Left ventricle myocardium inferior (tissue), 1 donor: ENCODE measurements at places on chromosomes 13 and 19. TPM values are rescaled to one million over a fixed set of nuclear protein-coding genes. Genes with fewer than 3 reads are reported as not detected.

GRCh38 chr13:113647351-113648215 lies 10.4 kb downstream of the ATP4B start:
- no peaks in the 10 kb centered on the region for H3K27me3 ChIP-seq
- no peaks in the 10 kb centered on the region for H3K36me3 ChIP-seq

The CD320 gene
- 31.8 TPM for total RNA-seq

The CYP2A7 gene
- total RNA-seq = not detected

The RAB3A gene
- total RNA-seq = 37.4 TPM

DNA sequence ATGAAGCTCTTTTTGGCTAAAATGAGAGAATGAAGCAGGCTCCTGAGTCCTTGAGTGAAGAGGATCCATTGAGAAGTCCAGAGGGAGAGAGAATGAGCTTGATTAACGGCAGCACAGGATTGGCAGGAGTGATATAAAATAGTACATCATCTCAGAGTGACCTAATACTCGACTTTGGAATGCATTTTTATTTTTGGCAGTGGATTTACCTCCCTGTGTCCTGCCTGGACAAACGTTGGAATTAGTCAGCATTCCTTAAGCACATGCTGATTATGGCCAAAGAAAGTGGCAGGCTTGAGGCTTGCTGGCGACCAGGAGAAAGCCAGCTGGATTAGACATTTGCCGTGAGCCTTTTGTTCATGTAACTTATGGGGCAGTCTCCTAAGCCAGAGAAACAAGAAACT lies 22.9 kb downstream of the LRCH1 start:
- H3K27me3 ChIP-seq = no peaks in the 10 kb centered on the region
- H3K4me1 ChIP-seq = peaks cover 91% of the 10 kb centered on the region
- H3K36me3 ChIP-seq = no peaks in the 10 kb centered on the region
- H3K4me3 ChIP-seq = no peak overlapping the region
- DNase-seq = no peak

DNA sequence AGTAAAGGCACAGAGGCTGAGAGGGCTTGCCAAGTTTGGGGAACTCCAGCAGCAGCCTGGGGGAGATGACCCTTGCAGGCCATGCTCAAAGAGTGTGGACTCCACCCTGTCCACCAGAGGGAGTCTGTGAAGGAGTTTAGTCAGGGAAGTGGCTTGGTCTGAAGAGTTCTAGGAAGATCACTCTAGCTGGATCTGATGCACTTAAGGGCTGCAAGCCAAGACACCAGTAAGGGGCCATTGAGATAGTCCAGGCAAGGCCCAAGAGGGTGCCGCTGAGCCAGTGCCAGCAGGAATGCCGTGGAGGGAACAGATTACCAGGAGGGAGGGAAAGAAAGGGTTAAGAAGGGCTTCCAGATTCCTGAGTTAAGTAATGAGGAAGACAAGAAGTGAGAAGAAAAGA lies 68.7 kb downstream of the ZAR1L start:
- peaks cover 18% of the 10 kb centered on the region for H3K4me1 ChIP-seq
- peak; percentile 40 for DNase-seq
- no peak overlapping the region for H3K4me3 ChIP-seq
- peaks cover 72% of the 10 kb centered on the region for H3K36me3 ChIP-seq
- peak overlapping the region; percentile 57 for H3K27ac ChIP-seq
- H3K27me3 ChIP-seq = no peaks in the 10 kb centered on the region

- peaks cover 41% of the 10 kb centered on the region for H3K27me3 ChIP-seq
- H3K27ac ChIP-seq = no peak overlapping the region
- no peaks in the 10 kb centered on the region for H3K4me1 ChIP-seq
- no peak overlapping the region for H3K4me3 ChIP-seq
- DNase-seq = no peak
- H3K36me3 ChIP-seq = no peaks in the 10 kb centered on the region
Observed at GRCh38 chr19:13538601-13539253, 32.4 kb upstream of the CACNA1A start.

- DNase-seq = no peak
Observed at GRCh38 chr19:50844296-50844935, 10.3 kb upstream of the KLK3 start.

The PMIS2 gene
- total RNA-seq = not detected

The TUBA3C gene
- total RNA-seq = not detected

GRCh38 chr19:3778899-3779723 lies 7.1 kb downstream of the MATK start:
- peaks cover 27% of the 10 kb centered on the region for H3K27me3 ChIP-seq
- H3K36me3 ChIP-seq = no peaks in the 10 kb centered on the region
- no peak overlapping the region for H3K27ac ChIP-seq

- peak overlapping the region; percentile 60 for H3K4me3 ChIP-seq
- H3K36me3 ChIP-seq = no peaks in the 10 kb centered on the region
- peak; percentile 44 for DNase-seq
- H3K4me1 ChIP-seq = peaks cover 92% of the 10 kb centered on the region
Observed at GRCh38 chr19:14112051-14112808, 5.3 kb downstream of the PRKACA start.

GRCh38 chr13:68745502-68745901 lies 1362.1 kb upstream of the ATXN8OS start:
- H3K36me3 ChIP-seq = no peaks in the 10 kb centered on the region
- no peak overlapping the region for H3K27ac ChIP-seq

DNA sequence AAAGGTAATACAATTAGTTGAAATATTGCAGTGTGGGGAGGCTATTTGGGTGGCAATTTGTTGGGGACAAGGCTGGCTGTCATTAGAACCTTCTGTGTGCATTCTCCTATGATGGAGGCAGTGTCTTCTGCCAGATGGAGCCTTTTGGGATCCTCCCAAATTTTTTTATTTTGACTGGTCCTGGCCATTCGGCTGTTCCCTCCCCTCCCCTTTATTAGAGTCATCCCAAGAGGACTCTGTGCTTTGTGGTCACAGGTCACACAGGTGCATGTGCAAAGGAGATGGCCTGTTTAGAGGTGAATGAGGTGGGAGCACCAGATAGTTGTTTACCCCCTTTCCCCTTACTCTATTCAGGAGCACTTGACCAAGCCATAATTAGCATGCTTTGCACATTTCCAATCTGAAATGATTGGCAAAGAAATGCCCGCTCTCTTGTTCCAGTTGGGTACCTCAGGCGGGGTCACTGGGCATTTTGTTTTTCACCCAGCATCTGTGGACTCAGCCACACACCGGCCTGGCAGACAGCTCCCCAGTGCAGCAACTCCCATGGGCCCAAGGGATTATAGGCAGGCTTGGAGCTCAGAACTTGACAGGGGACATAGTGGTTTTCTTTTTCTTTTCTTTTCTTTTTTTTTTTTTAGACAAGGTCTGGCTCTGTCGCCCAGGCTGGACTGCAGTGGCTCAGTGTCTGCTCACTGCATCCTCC lies 19.8 kb downstream of the GATAD2A start:
- H3K4me3 ChIP-seq = no peak overlapping the region
- no peaks in the 10 kb centered on the region for H3K27me3 ChIP-seq
- peaks cover 66% of the 10 kb centered on the region for H3K4me1 ChIP-seq
- DNase-seq = no peak
- H3K36me3 ChIP-seq = no peaks in the 10 kb centered on the region

DNA sequence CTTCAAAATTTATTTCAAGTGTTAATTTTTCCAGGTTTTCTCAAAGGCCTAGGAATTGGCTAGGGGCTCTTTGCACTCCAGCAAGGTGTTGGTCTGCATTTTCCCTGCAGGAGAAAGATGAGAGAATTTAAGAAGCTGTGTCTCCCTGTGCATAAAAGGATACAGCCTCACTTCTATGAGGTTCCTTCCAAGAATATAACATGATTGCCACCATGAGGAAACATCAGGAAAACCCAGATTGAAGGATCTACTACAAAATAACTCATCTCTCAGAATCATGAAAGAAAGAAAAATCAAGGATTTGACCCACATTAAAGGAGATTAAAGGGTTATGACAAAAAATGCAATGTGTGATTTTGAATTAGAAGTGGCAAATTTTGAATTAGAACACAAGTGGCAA lies 69.9 kb downstream of the RUBCNL start:
- no peaks in the 10 kb centered on the region for H3K36me3 ChIP-seq
- H3K4me1 ChIP-seq = no peaks in the 10 kb centered on the region
- peaks cover 5% of the 10 kb centered on the region for H3K27me3 ChIP-seq
- no peak overlapping the region for H3K27ac ChIP-seq

DNA sequence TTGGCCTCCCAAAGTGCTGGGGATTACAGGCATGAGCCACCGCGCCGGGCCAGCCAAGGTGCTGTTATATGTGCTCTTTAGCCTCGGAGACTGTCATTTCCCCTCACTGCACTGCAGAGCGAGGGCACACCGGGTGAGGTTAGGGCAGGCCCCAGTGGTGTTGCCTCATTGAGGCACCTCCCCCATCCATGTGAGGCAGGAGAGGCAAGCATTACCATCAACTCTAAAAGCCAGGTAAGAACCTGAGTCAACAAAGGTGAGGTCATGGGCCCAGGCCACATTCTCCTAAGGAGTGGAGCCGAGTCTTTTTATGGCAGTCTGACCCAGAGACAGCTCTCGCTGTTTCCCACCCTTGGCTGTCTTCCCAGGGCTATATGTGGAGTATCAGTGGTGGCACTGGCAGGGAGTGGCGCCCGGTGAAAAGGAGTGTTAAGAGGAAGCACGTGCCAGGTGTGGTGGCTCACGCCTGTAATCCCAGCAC lies 10.9 kb downstream of the B3GNT8 start:
- H3K27me3 ChIP-seq = no peaks in the 10 kb centered on the region
- no peak for DNase-seq
- no peak overlapping the region for H3K4me3 ChIP-seq

GRCh38 chr13:98960606-98961502 lies 17.0 kb downstream of the DOCK9 start:
- H3K4me3 ChIP-seq = peak overlapping the region; percentile 3
- DNase-seq = no peak
- no peaks in the 10 kb centered on the region for H3K27me3 ChIP-seq
- H3K36me3 ChIP-seq = no peaks in the 10 kb centered on the region
- peaks cover 86% of the 10 kb centered on the region for H3K4me1 ChIP-seq
- H3K27ac ChIP-seq = peak overlapping the region; percentile 82

DNA sequence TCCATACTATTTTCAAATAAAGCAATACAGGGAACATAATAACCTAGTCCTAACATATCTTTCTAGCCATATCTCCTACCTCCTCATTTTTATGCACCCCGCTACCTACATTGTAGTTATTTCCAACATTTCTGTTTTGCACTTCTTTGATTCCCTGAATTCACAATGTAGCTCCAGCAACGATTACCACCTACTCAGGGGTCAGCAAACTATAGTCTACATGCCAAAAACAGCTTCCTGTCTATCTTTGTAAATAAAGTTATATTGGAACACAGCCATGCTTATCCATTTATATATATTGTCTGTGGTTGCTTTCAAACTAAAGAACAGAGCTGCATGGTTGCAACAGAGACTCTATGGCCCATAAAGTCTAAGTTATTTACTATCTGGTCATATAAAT lies 16.7 kb downstream of the MYCBP2 start:
- DNase-seq = no peak
- H3K27ac ChIP-seq = peak overlapping the region; percentile 53
- no peaks in the 10 kb centered on the region for H3K36me3 ChIP-seq
- H3K4me3 ChIP-seq = peak overlapping the region; percentile 3
- no peaks in the 10 kb centered on the region for H3K27me3 ChIP-seq

DNA sequence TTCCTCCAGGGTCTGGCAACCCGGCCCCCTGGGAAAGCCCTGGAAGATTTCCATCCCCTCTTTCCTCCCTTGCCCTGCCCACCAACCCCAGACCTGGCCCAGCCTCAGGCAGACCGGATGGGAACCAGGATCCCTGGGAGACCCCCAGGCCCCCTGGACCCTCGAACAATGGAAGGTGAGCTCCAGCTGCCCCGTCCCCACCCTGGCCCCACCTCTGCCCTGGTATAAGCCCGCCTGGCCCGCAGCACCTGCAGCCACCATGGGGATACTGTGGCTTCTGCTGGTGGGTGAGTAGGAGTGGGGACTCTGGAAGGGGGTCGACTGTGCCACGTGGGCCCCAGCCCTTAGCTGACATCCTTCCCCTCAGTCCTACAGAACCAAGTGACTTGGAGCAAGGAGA lies 32.4 kb downstream of the HPN start:
- DNase-seq = no peak
- peaks cover 11% of the 10 kb centered on the region for H3K27me3 ChIP-seq
- H3K27ac ChIP-seq = no peak overlapping the region
- no peak overlapping the region for H3K4me3 ChIP-seq
- H3K36me3 ChIP-seq = no peaks in the 10 kb centered on the region

The NALCN gene
- total RNA-seq = 8.3 TPM

GRCh38 chr13:69496981-69497380 lies 610.6 kb upstream of the ATXN8OS start:
- H3K4me3 ChIP-seq = no peak overlapping the region
- H3K27ac ChIP-seq = no peak overlapping the region
- no peaks in the 10 kb centered on the region for H3K36me3 ChIP-seq
- no peaks in the 10 kb centered on the region for H3K4me1 ChIP-seq

GRCh38 chr13:84097148-84097547 lies 214.9 kb upstream of the SLITRK1 start:
- no peaks in the 10 kb centered on the region for H3K4me1 ChIP-seq
- no peaks in the 10 kb centered on the region for H3K36me3 ChIP-seq
- no peak overlapping the region for H3K27ac ChIP-seq

DNA sequence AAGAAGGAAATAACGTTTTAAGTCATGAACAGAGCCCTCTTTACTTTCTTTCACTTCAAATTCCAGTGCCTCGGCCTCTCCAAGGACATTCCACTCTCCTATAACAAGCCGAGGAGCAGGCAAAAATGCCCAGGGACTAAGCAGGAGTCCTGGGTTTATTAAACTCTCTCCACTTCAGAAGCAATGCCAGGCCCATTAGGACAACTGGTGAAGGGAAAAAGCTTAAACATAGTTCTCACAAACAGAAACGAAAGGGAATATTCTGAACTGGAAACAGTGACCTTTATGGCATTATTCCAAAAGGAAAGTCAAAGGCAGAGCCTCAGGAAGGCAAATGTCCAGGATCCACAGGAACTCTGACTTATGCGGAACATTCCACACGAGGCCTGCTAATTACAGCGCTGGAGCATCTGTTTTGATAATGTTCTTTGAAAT lies 30.9 kb upstream of the MED4 start:
- H3K27me3 ChIP-seq = no peaks in the 10 kb centered on the region
- H3K36me3 ChIP-seq = no peaks in the 10 kb centered on the region
- peaks cover 61% of the 10 kb centered on the region for H3K4me1 ChIP-seq
- DNase-seq = no peak
- peak overlapping the region; percentile 21 for H3K4me3 ChIP-seq
- H3K27ac ChIP-seq = peak overlapping the region; percentile 91

The ZNF536 gene
- 4.0 TPM for total RNA-seq

GRCh38 chr13:53150568-53150967 lies 122.0 kb downstream of the OLFM4 start:
- H3K4me3 ChIP-seq = no peak overlapping the region
- H3K36me3 ChIP-seq = no peaks in the 10 kb centered on the region
- no peak overlapping the region for H3K27ac ChIP-seq
- H3K27me3 ChIP-seq = peaks cover 30% of the 10 kb centered on the region

The TFPT gene
- total RNA-seq = 14.5 TPM

The SHANK1 gene
- total RNA-seq = 0.25 TPM

GRCh38 chr19:36246006-36246481 lies 31.1 kb downstream of the ZNF146 start:
- no peak for DNase-seq

- peaks cover 5% of the 10 kb centered on the region for H3K36me3 ChIP-seq
- no peaks in the 10 kb centered on the region for H3K4me1 ChIP-seq
- DNase-seq = no peak
Observed at GRCh38 chr13:20475927-20476691, 49.5 kb downstream of the CRYL1 start.

The GJB2 gene
- total RNA-seq = not detected

GRCh38 chr19:49782515-49782914 lies 15.7 kb downstream of the AP2A1 start:
- no peaks in the 10 kb centered on the region for H3K4me1 ChIP-seq
- no peak overlapping the region for H3K4me3 ChIP-seq
- DNase-seq = no peak
- H3K27me3 ChIP-seq = no peaks in the 10 kb centered on the region
- no peak overlapping the region for H3K27ac ChIP-seq

The CACNG8 gene
- total RNA-seq = 0.16 TPM

The SULT2B1 gene
- total RNA-seq = 0.33 TPM
